ENCODE measurements at places on chromosomes 16 and 17.
A peak's percentile ranks its signal among the peaks of the same experiment; 100 is the strongest.

- DNase-seq = peak; percentile 34
These were observed 55.4 kb downstream of the IRX6 start for GRCh38 chr16:55379371-55379770.

- DNase-seq = no peak
These were observed 23.2 kb downstream of the COX11 start for GRCh38 chr17:54945231-54945630.

- no peak for DNase-seq
These were observed 122.9 kb downstream of the SDK2 start for GRCh38 chr17:73521376-73521775.

- DNase-seq = no peak
These were observed 97.5 kb upstream of the ASIC2 start for GRCh38 chr17:33390479-33391176.

DNA sequence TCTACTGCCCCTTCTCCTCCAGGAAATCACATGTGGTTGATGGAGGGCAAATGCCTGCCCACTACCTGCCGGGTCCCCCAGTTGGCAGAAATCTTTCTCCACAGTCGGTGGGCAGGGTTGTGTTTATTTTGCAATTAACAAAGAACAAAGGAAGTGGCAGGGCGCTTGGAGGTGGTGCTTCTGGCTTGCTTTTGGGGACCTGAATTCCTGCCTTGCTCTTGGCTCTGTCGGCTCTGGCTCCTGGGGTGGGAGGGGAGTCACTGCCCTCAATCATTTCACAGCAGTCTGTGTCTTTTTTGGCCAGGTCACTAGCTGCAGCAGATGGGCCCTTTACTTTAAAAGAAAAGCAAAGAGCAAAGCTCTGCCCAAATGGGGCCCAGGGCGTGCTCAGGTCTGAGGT lies 69.2 kb downstream of the C16orf78 start:
- no peak for DNase-seq

DNA sequence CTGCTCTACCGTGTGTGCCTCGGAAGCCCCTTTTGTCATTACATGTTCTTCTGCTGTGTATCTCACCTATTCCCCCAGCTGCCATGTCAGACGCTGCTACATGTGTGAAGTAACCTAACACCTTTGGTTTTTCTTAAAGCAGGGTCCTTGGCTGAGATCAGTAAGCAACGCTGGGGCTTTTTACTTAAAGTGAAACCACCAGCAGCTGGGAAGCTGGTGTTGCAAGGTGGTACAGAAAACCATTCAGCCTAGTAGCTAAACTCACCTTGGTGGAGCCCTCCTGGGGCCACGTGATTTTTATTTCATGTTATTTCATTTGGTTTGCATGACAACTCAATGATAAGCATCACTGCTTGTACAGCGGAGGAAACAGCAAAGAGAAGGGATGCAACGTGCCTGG lies 62.6 kb downstream of the PLCG2 start:
- DNase-seq = no peak

DNA sequence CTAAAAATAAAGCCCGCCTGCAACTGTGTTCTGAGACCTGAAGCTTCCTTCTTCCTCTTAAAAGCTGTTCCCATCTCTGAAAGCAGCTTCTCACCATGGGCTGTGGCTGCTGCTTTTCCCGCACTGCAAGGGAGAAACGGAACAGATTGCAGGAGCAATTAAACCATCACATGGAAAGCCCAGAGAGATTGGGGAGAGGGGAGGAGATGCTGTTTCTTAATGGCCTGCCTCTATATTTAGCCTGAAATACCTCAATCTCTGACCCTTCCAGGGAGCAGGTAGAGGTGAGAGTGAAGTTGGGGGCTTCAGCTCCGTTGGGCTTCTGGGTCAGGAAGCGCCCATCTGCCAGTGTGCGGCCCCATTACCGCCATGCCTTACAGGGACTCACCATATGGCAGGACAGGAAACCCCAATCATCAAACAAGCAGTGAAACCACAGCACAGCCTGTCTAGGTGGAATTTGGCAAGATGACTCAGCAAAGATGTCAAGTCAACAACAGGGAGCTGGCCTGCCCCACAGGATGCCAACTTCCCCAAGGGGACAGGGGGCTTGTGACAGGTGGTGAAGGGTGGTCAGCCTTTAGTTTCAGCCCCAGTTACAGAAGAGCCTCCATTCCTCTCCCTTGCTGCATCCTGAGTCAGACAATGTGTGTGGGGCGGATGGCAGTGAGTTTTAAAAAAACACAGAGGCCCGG lies 286.6 kb upstream of the CCL2 start:
- DNase-seq = no peak

DNA sequence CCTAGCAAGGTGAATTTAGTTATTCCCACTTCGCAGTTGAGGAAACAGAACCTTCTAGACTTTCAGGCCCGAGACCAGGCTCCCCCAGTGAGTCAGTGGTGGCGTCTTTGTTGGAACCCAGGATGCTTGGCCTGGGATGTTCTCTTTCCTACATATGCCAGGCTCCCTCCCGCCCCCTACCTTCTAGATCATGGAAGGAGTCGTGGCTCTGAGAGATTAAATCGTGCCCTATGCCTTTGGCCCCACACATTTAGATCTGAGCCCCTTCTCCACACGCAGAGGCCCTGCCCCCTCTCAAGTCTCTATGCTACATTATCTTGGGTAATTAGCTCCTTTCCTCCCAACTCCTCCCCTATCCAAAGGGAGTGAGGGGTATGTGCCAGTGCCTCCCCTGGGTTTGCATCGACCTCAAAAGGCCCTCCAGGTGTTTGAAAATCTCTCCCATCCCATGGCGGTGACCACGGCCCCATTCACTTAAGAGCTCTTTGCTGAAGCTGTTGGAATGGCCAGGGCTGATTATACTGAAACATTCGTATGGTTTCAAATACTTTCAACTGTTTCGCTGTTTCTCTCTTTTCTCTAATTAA lies 3.0 kb downstream of the NGFR start:
- peak; percentile 25 for DNase-seq

- DNase-seq = peak; percentile 67
These were observed at the start of gene TMC6 for GRCh38 chr17:78128551-78129350. Gene TMC6 (minus strand): TSS chr17:78128755. CDS start chr17:78126832, 1,923 bp downstream.

GRCh38 chr16:22314661-22315626 lies 17.7 kb downstream of the POLR3E start:
- no peak for DNase-seq

DNA sequence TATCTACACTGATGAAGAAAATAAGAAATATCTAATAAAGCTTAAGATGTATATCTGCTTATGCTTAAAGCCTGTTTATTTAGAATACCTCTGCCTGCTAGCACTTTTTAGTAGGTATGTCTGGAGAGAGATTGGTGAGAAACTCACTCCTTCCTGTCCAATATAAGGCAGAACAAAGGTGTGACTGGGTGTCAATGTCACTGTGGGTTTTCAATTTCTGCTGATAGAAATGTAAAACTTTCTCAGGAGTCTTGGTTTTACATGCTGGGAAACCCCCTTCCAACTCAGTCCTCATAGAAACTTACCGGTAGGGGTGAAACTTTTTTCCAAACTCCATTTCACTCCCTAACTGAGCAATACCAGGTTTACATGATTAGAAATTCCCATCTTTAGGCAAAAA lies 17.8 kb upstream of the MPHOSPH6 start:
- no peak for DNase-seq

DNA sequence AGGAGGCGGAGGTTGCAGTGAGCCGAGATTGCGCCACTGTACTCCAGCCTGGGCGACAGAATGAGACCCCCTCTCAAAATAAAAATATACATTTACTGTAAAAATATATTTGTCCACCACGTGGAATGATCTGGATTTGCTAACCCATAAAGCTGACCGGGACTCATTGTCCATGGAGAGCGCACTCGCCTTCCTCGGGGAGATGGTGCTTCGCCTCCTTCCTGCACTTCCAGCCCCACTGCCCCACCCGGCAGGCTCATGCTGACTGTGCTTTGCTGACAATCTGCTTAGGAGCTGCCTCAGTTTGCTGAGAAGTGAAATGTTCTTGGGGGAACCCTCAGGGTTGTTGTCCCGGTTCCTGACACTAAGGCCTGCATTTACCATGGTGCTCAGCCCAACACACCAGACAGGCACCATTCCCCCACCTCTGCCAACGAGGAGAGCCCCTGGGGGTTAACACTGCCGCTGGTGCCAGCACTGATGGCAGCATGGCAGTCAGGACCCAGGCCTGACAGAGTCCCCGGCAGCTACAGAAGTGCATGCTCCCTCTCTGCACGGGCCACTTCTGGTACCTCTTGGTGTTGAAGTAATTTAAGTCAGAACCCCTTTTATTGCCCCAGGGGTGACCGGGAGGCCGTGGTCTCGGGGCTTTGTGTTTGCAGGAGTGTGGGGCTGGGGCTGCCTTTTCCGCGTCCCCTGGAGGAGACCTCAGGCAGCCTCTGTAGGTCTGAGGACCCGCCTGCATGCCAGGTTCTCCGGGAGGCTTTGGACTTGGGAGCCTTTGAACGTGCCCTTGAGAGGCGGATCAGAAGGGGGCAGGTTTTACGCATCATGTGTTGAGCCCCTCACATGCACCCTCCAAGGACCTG lies 2.5 kb downstream of the NUBP2 start:
- DNase-seq = no peak

DNA sequence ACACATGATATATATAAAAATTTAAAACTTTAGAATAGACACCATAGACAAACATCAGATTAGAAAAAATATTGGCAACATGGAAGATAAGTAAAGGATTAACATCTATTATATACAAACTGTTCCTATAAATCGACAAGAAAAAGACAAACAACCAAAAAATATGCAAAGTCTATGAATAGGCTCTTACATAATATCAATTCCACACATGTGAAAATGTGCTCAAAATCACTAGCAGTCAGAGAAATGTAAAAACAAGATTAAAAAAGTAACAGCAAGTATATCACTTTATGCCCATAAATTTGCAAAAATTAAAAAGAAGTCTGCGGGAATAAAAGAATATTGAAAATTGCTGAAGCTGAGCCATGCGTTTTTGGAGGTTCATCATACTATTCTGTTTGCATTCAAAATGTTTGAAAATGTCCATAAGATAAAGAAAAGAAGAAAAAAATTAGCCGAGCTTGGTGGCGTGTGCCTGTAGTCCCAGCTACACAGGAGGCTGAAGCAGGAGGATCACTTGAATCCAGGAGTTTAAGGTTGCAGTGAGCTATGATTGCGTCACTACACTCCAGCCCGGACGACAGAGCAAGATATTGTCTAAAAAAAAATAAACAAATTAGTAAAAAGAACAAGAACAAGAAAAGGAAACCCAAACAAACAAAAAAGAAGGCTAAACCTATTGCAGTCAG lies 11.2 kb upstream of the ERN2 start:
- no peak for DNase-seq

- no peak for DNase-seq
These were observed 16.0 kb upstream of the SP6 start for GRCh38 chr17:47866941-47867340.

- DNase-seq = no peak
These were observed 175.2 kb downstream of the CPPED1 start for GRCh38 chr16:12628536-12628935.

- DNase-seq = no peak
These were observed 5.5 kb downstream of the MFSD6L start for GRCh38 chr17:8793649-8794048.

- peak; percentile 65 for DNase-seq
These were observed 43.3 kb downstream of the BCAS3 start for GRCh38 chr17:60720763-60721531.

DNA sequence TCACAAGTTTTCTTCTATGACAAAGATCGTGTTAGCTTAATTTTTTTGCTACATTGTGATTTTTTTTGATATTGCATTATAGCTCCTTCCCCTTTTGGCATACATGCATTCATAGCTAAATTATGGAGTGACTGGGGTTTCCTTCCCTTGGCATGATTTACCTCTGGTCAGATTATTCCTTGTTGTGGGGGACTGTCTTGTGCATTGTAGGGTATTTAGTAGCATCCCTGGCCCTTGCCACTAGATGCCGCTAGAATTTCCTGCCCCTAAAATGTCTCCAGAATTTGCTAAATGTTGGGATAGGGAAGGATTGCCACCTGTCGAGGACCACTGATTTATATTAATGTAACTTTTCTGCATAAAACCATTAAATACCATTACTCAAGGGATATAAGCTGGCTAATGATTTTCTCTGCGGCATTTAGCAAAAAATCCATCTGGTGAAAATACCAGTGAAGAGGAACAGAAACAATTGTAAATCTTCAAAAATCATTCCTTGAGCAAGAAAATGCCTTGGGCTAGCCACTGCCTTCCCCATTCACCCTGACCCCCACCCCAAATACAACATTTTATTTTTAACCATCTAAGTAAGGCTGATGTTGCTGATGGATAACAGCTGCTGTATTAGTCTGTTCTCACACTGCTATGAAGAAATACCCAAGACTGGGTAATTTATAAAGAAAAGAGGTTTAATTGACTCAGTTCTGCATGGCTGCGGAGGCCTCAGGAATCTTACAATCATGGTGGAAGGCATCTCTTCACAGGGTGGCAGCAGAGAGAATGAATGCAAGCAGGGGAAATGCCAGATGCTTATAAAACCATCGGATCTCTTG lies 195.2 kb downstream of the MAP2K6 start:
- DNase-seq = no peak

DNA sequence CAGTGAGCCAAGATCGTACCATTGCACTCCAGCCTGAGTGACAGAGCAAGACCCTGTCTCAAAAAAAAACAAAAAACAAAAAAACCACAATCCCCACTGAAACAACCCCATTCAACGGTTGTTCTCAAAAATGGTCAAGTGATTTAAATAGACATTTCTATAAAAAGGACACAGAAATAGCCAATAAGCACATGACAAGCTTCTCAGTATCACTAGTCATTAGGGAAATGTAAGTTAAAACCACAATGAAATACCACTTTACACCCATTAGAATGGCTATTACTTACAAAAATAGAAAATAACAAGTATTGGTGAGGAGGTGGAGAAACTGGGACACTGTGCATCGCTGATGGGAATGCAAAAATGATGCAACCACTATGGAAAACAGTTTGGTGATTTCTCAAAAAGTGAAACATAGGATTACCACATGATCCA lies 26.6 kb upstream of the MYLK3 start:
- DNase-seq = no peak

- DNase-seq = no peak
These were observed 2231.0 kb downstream of the TP53TG3F start for GRCh38 chr16:35690413-35690812.

- DNase-seq = no peak
These were observed 54.2 kb upstream of the MED9 start for GRCh38 chr17:17422641-17423040.

DNA sequence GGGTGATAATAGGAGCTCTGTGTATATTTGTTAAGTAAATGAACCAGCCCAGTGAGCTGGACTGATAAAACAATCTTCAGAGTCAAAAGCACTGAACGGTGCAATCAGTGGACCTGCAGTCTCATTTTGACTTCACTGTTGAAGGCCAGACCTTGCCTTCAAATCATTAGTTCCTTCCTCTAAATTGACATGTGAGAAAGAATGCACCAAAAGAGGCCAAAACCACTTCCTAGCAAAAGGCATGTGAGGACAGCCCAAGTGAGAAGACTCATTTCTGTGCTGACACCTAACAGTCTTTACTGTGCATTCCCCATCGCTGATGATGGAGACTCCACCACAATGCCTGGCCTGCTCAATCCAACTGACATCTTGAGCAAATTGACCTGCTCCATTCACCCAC lies 10.6 kb downstream of the GTF3C1 start:
- DNase-seq = no peak
